ENCODE measurements at places on chromosomes 1 and 21. TPM values are rescaled to one million over a fixed set of nuclear protein-coding genes. Genes with fewer than 3 reads are reported as not detected.
A peak's percentile ranks its signal among the peaks of the same experiment; 100 is the strongest.

Gene GSTM4
- 20.8 TPM for total RNA-seq

- DNase-seq, result no peak
Observed at GRCh38 chr1:173562813-173563212, 40.1 kb downstream of the SLC9C2 start.

Gene EXO1
- 11.5 TPM for total RNA-seq

DNA sequence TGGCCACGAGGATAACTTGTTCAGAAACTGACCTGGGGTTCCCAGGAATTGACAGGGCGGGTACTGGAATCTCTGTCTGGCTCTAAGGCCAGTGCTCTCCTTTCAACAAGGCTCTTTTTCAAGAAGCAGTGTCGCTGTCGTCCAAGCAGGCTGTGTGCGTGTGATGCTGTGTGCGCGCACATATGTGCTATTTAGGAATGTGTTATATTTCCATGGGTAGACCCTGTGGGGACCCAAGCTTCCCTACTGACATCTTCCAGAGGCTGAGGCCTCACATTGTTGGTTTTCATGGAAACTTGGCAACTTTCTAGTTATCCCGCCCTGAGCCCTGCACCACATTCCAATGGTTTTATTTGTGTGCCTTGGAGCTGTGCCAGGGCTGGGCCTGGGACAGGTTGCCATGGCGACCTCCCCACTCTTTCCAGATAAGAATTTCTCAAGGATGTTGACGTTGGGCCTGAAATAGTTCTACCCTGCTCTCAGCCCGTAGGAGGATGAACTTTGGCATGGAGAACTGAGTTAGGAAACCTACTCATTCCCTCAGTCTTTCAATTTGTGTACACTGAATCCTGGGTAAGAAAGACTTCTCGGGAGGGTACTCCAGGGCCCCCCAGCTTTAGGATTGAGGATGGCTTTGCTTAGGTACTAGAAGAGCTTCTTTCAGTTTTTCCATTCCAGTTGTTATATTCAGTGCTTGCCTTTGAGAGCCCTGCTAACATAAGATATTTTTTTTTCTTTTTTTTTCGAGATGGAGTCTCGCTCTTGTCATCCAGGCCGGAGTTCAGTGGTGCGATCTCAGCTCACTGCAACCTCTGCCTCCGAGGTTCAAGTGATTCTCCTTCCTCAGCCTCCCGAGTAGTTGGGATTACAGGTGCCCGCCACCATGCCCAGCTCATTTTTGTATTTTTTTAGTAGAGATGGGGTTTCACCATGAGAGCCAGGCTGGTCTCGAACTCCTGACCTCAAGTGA, 38.8 kb upstream of the SRSF10 start:
- peak; percentile 95 for DNase-seq

Gene ARHGAP30
- not detected for total RNA-seq

Gene WDR47
- 31.8 TPM for total RNA-seq

- no peak for DNase-seq
Observed at GRCh38 chr1:165173409-165173808, 183.1 kb downstream of the LMX1A start.

DNA sequence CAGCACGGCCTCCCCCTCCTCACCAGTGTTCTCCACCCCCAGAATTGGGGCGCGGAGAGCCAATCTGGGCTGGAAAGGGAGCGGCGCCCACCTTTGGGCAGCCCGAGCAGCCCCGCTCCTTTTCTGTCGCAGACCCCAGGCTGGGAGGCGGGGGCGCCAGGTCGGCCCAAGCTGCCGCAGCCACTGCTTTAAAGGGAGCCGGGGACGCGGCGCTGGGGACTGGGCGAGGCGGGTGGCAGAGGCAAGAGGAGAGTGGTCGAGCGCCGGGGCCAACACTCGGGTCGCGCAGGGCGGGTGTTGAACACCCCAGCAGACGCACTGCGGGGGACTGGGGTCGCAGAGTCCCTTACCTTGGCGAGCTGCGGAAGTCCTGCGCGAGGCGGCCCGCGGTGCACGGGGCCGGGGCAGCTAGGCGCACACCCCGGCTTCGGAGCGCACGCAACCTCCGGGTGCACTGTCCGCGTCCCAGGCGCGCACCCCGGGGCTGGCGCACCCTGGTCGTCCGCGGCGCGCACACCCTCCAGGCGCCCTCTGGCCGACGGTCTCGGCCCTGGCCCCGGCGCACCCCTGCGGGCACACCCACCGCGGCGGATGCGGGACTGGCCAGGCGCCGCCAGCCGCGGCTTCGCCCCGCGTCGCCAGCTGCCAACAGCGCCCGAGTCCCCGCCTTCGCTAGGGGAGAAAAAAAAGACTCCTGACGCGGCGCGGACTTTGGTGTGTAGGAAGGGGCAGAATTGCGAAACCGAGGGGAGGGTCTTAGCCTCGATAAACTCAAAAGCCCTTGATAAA, at the start of gene KANK4:
Gene KANK4, minus strand, starts transcription at position 679 of the 789 bp plus-strand sequence. CDS start 37,870 bp downstream, outside the sequence.
- DNase-seq, result no peak

DNA sequence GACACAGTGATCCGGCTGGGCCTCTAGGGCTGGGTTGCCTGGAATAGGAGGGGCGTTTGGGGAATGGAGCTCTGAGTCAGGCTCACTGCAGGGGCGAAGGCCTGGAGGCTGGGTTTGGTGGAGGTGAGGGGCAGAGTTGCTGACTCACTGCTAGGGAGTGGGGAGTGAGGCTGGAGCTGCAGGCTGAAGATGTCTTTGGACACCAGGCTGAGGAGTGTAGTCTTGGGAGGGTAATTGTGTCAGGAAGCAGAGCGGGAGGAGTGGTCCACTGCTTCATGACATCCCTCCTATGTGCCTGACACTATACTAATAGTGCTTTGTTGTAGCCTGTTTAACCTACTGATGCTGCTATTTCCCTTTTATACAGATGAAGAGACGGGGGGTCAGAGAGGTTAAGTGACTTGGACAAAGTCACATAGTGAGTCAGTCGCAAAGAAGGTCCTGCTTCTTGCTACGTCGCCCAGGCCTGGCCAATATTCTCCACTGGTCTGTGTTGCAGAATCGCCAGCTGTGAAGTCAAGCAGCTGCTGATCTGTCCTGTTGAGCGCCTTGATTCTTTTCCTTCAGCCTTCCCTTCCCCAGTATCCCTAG, 13.6 kb downstream of the ACTL8 start:
- DNase-seq, result no peak

Gene TMEM200B
- 15.4 TPM for total RNA-seq

- DNase-seq, result no peak
Observed at GRCh38 chr1:184166485-184166884, 115.0 kb downstream of the TSEN15 start.

GRCh38 chr1:244964112-244964971, 100.0 kb upstream of the HNRNPU start:
- DNase-seq, result no peak

DNA sequence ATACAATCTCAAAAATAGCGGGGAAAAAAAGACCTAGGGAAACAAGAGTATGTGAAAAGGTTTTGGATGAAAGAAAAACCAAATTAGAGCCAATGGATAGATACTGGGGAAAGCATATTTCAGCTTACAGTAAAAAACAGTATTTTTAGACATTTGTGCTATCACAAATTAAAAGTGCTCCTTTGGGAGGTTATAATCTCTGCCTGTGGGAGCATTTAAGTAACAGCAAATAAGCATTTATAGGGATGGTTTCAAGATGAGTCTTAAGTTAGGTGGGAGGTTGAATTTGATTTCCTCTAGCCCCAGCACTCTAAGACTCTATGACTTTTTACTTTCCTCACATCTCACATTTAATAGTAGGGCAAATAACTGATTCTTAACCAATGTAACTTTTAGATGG, 79.6 kb upstream of the SLFNL1 start:
- DNase-seq, result no peak

- no peak for DNase-seq
Observed at GRCh38 chr1:63651161-63651701, 58.0 kb downstream of the PGM1 start.

GRCh38 chr1:97902067-97902466, 18.8 kb downstream of the DPYD start:
- DNase-seq, result no peak

DNA sequence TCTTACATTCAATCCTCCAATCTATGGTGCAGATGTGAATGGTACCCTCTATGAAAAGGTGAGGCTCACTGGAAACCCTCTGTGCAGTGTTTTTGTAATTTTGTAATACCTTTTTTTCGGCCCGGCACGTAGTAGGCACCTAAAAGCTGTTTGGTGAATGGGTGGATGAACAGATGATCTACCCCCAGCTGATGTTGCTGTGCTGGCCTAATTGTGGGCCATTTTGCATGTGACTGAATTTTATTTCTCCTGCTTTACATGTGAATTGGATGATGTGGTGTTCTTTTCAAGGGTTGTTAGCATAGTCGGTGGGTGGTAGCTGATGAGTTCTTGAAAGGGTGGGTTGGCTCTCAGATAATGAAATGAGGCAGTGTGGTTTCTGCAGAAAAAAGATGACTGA, 10.4 kb downstream of the KDM4A start:
- no peak for DNase-seq

Gene GPN2
- 21.7 TPM for total RNA-seq

Gene CCDC30
- 3.2 TPM for total RNA-seq

GRCh38 chr1:78340006-78340405, 150.8 kb upstream of the PTGFR start:
- DNase-seq, result no peak

- no peak for DNase-seq
Observed at GRCh38 chr1:244353551-244354091, 98.1 kb downstream of the ADSS2 start.

DNA sequence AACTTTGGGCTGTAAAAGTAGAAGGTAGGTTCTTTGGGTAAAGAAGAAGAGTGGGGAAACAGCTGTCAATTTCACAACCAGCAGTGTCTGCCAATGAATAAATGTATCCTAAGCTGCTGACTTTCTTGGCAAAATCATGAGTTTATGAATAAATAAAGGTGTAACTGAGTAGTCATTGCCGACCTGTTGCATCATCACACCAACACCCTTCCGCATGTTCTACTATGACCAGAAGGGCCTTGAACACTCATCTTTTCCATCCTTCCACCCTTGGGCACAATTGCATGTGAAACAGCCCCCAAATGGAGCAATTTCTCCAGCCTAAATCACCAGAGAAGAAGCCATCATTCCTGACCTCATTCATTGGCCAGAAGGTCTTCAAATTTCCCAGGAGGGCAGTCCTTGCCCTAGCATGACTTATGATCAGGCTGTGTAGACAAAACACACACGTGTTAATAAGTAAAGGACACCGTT, 31.2 kb upstream of the QSOX1 start:
- DNase-seq, result no peak

GRCh38 chr1:234914606-234915290, 213.9 kb downstream of the TOMM20 start:
- DNase-seq, result no peak

GRCh38 chr1:9628541-9629444, 22.7 kb upstream of the PIK3CD start:
- DNase-seq, result no peak

DNA sequence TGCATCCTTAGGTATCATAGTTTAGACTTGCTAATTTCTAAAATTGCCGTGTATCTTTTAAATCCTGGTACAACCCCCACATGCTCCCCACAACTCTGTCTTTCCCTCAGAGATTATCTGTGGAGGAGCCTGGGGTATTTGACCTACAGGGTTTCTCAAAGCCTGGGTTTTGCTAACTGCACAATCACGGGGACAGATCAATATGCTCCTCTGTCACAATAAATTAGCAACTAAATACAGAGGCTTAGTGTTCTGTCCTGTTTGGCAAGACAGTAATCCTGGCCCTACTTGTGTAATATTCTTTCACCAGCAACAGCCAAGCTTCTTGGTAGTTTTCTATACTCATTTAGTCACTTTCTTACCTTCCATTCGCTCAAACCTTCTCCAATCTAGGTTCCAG, 8.5 kb downstream of the ECHDC2 start:
- DNase-seq, result no peak

Gene AVPR1B
- total RNA-seq, result not detected

DNA sequence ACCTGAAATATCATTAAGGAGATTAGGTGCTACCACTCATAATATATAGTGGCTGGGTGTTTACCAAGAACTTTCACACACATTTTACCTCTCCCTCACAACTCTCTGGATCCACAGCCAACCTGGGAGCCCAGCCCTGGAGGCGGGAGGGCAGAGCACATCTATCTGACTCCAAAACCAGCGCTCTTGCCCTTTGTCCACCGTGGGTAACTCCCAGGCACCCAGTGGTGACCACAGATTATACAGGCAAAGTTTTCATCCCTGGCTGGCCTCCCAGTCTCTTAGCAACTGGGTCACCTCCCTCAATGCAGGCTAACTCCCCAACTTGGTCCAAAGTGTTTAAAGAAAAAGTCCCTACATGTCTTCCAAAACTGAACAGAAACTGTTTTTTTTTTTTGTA, 2.4 kb downstream of the PAQR7 start:
- DNase-seq, result peak; percentile 55

GRCh38 chr1:117670976-117671780, 65.3 kb downstream of the TENT5C start:
- no peak for DNase-seq

DNA sequence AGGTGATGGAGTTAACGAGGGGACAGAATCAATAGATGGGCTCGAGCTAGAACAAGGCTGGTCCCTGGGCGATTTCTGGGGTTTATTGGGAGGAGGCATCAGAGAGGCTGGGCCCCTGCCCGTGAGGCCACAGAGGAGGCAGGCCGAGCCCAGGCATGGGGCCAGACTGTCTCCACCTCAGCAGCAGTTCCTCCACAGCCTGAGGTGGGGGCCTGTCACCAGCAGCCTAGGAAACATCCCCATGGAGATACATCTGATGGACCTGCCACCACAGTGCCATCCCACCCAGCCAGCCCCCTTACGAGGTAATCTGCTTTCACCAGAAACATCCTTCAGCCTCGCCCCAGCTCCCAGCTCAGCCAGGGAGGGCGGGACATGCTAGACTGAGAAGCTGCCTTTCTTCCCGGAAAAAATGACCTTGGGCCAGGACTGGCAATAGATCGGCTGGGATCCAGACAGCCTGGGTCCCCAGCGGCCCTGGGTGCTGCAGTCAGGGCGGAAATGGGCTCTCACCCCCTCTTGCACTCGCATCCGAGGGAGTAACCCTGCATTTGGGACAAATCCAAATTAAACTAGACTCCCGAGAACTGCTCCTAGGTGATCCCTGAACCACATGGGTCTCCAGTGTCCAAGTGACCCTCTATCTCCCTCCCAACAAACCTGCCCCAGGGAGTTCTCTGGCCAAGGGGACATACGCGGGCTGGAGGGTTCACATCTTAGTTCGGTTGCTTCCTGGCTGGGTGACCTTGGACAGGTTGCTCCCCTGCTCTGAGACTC, 10.0 kb upstream of the EPHA8 start:
- DNase-seq, result no peak
